Activated gamma-delta T cell treated with anti-CD3 and anti-CD28 coated beads, Interleukin-2, amount 50 U/mL, for 16 hours (primary cell): ENCODE measurements at places on chromosomes 2 and 18.

DNA sequence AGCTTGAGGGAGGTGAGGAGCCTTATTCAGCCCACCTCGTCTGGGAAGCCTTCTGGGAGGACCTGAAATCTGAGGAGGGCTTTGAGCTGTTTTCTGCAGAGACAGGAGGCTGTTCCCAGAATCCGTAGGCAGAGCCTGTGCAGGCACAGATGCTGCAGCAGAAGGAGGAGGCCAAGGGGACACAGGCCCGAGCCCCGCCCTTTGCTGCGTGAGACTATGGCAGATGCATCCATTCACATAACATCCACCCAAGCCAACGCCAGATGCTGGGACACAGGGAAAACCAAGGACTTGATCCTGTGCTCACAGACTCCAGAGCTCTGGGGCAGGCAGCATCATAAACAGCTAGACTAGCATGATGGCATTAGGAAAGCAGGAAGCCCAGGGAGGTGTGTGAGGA is 98.2 kb downstream of the KCNF1 start:
- no peak for DNase-seq

DNA sequence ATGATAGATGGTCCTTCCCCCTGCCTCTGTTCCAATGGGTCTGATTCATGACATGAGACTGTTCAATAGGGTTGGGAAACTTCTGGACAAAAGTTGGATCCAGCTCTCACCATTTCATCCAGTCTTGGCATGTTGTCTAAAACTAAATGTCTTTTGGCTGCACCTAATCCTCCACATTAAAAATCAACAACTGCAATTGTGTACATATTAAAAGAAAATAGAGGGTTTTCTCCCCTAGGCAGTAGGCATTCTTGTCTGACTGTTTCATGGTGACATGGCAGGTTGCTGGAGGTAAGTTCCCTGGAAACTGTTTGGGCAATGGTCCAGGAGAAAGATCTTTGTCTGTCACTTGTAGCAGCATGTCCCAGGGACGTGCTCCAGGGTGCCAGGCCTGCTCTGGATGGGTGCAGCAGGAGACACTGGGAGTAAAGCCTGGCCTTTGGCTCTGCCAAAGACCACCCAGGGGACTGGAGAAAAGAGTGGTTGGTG is 135.8 kb downstream of the TCF4 start:
- no peak for DNase-seq

DNA sequence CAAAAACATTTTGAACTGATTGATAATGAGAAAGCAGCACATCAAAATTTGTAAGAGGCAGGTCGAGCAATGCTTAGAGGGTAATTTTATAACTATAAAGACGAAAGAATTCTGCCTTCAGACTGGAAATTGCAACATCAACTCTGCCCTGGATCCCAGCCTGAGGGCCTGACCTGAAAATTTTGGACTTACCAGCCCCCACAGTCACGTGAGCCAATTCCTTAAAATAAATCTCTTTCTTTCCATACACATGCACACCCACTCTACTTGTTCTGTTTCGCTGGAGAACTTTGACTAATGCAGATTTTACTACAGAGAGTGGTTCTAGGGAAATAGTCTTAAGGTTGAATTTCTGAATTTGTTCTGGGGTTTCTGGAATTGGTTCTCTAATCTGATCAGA is 14.6 kb upstream of the ACOXL start:
- no peak for DNase-seq

GRCh38 chr2:43075054-43075593 is 151.3 kb downstream of the ZFP36L2 start:
- no peak for DNase-seq

DNA sequence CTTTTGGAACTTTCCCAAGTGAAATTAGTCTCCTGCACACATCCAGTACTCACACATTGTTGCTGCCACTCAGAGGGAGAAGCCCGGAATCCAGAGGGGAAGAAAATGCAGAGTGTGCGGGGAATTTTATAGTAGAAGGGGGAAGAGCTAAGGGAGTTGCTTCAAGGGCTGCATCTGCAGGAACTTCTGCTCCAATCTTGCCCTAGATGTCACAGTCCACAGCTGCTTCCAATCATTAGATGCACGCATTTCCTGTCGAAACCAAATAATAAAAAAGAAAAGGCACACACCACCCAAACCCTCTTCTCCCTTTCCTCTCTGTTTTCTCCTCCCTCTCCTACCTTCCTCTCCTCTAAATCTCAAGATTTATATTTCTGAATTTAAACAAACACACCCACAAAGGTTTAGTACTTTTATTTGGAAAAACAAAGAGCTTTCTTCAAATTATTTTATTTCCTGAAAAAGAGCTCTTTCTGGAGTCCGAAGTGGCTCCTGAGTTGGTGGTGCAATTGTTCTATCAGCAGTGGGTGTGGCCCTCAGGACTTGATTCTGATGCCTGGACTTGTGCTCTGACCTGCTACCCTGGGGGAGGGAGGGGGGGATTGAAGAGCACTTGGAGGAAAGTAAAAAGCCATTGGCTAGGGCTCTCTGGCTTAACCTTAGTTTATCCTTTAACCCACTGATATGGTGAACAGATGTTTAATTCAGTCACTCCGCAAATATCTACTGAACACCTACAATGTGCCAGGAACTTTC is 72.0 kb downstream of the KCNE4 start:
- DNase-seq: no peak

GRCh38 chr2:186612555-186613440 is 22.9 kb downstream of the ITGAV start:
- DNase-seq: no peak

DNA sequence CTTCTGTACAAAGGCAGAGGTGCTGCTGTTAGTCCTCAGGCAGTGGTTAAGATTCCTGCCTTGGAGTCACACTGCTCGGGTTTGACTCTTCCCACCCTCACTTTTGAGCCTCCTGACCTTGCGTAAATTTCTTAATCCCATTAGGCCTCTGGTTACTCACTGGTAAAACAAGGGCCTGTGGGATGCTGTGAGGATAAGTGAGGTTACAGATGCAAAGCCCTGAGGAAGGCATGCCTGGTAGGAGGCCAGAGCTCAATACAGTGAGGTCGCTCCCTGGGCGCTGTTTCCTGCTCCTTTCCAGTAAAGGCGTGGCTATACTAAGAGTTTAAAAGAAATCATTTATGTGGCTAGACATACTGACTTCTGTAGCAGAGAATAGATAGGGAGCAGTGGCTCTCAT is 127.5 kb upstream of the TMEM200C start:
- no peak for DNase-seq

- DNase-seq: no peak
Observed at GRCh38 chr2:9771481-9772017, 71.7 kb upstream of the TAF1B start.

DNA sequence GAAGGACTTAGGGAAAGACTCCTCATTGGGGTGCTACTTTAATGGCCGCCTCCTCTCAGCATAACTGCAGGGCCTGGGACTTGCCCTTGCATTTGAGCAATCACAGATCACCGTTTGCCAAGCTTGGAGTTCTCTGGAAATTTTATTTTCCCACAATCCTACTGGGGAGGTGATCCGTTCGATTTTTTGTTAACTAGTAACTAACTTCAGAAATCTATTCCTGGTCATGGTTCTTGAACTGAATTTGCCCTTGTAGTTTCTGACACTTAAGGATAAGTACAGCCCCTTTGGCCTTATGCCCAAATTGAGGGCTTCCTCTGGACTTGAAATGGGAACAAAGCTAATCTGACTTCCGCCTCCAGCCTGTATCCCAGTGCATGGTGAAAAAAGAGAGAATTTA is 60.5 kb upstream of the ST3GAL5 start:
- DNase-seq: no peak

DNA sequence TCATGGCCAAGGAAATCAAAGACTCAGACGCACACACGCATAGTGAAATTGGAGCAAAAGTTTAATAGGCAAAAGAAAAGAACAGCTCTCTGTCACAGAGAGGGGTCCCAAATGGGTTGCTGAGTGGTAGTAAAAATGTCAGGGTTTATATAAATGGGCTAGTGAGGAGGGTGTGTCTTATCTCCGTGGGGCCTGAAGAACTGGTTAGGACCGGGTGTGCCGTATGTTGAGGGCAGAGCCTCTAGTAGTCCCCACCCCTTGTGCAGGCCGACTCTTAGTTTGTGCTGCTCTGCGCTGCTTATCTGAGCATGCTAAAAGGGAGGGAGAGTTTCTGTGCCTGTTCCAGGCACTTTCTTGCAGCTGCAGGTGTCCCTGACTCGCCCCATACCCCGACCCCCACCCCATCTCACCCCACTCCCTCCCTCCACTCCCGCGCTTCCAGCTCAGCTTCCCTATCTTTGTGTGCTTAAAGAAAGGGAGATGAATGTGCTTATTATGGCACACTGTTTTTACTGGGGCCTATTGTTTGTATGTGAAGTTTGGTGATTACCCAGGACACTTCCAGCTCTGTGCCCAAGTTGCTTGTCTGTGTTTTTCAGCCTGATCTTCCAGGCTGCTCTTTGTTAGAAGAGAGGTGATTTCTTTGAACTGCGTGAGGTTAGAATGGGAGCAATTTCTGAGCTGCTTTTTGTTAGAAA is 167.4 kb downstream of the SPAG16 start:
- DNase-seq: no peak

DNA sequence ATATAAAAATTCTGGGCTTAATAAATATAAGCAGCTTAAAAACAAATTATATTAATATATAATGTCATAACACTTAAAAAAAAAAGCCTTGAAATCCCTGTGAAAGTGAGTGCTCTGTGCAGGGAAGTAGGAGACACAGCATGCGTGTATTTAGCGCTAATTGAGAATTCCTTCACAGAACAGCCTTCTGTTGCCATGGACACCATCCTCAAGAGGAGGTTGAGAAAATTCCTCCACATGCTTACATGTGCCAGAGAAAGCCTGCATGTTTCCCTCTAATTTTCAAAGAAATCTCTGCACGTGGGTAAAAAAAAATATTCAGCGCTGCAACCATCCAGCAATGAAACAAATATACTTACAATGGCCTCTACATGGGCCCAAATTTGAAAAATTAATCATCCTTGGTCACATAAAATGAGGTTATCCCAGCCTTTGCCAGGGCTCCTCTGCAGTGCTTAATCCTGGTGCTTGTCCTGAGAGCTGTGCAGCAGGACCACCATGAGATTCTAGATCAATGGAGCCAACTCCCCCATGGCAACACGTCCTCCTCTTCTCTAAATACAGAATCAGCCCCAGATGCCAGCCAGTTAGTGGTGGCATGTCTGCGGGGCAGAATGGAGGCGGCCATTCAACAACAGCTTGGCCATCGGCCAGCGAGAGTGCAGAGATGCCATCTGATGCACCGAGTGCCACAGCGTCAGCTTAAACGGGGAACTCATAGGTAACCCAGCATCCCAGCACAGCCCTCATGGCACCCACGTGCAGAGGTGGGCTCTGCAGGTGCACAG is 228.0 kb downstream of the MYT1L start:
- DNase-seq: no peak

GRCh38 chr2:218229239-218229638 is 12.2 kb downstream of the ARPC2 start:
- DNase-seq: peak; percentile 29
